Left colon (tissue), 2 donors: ENCODE measurements at places on chromosomes 2 and 18. TPM values are rescaled to one million over a fixed set of nuclear protein-coding genes. Genes with fewer than 3 reads are reported as not detected.

- no peak for DNase-seq
Measured at GRCh38 chr18:36718705-36719328, 110.0 kb downstream of the TPGS2 start.

DNA sequence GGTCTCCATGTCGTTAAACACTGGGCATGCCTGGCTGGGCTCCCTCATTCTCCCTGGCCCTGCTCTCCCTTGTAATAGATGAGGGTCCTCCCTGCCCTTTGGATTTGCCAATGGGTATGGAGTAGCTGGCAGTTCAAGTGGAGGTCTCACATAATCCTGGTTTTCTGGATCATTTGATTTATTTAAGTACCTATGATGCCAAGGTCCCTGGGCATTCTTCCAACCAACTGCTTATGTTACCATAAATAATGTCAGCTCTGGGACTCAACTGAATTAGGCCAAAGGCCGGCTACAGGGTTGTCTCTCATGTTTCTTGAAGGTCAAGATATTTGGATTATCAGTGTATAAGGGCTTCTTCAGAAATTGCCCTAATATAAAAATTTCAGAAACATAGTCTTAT is 104.9 kb upstream of the LYPD6 start:
- DNase-seq: no peak

DNA sequence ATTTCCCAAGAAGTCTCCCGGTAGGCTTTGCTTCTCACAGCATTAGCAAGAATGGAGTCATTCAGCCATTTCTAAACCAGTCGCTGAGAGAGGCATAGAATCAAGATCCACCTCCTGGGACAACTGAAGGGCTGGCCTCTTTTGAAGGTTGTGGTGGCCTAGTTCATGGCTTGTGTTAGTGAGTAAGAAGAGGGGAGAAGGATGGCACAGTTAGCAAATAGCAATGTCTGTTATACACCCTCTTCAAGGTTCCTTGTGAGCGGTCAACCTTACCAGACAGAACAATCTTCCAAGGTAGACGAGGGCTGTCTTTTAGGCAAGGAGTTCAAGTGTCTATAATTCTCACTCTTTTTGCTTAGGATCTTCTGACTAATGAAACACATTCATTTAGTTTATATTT is 35.4 kb upstream of the DNAH7 start:
- DNase-seq: no peak

- no peak for DNase-seq
Measured at GRCh38 chr2:203774760-203775159, 68.3 kb downstream of the CD28 start.

The PROKR1 gene
- total RNA-seq: not detected

DNA sequence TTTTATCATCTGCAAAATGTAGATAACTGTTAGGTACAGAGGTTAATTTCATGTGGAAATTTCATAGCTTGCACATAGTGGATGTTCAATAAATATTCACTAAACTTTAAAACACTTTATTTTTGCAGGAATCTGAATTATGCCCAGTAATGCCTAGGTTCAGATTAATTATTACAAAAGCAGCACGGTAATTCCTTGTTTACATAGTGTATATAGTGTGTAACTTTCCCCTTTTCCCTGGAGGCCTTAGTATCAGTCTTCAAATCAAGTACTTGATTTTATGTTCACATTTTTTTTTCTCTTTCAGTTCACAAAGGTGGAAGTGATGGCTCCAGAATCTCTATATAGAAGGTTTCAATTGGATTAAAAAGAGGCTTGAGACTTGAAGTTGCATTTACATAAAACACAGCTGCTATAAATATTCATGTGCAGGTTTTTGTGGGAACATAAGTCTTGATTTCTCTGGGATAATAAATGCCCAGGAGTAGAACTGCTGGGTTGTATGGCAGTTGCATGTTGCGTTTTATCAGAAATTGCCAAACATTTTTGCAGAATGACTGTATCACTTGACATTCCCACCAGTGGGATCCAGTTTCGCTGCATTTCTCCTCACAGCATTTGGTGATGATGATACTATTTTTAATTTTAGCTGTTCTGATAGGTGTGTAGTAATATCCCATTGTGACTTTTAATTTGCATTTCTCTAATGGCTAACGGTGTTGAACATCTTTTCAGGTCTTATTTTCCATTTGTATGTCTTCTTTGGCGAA is 27.6 kb upstream of the LGALSL start:
- no peak for DNase-seq

- DNase-seq: no peak
Measured at GRCh38 chr2:1538663-1539062, 125.4 kb downstream of the TPO start.

The MAP3K19 gene
- total RNA-seq: not detected

DNA sequence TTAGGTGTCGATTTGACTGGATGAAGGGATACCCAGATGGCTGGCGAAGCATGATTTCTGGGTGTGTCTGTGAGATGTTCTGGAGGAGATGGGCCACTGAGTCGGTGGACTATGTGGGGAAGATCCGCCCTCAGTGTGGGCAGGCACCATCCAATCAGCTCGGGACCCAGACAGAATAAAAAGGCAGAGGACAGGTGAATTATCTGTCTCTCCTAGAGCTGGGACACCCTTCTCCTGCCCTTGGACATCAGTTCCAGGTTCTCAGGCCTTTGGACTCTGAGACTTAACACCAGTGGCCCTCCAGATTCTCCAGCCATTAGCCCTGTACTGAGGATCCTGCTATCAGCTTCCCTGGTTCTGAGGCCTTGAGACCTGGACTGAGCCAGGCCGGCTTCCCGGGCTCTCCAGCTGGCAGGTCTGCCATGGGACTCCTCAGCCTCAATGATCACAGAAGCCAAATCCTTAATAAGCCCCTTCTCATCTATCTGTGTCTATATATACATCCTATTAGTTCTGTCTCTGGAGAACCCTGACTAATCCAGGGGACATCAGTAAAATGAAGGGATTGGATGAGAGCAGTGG is 11.7 kb downstream of the PROC start:
- DNase-seq: no peak

- DNase-seq: no peak
Measured at GRCh38 chr18:61544178-61544577, 210.9 kb downstream of the CDH20 start.

The CWC22 gene
- total RNA-seq: 12.3 TPM

DNA sequence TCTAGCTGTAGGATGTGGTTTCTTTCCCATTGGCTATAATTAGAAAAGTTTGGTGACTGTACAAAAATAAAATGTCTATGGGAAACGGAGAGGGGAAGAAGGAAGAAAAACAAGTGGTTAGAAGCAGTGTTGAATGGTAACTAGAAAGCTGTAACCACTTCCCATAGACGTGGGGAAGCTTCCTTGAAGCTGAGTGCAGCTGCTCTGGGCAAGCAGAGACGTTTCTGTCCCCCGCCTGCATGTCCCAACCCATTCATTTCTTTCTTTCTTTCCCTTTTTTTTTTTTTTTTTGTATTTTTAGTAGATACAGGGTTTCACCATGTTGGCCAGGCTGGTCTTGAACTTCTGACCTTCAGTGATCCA is 367.8 kb upstream of the HS6ST1 start:
- no peak for DNase-seq

DNA sequence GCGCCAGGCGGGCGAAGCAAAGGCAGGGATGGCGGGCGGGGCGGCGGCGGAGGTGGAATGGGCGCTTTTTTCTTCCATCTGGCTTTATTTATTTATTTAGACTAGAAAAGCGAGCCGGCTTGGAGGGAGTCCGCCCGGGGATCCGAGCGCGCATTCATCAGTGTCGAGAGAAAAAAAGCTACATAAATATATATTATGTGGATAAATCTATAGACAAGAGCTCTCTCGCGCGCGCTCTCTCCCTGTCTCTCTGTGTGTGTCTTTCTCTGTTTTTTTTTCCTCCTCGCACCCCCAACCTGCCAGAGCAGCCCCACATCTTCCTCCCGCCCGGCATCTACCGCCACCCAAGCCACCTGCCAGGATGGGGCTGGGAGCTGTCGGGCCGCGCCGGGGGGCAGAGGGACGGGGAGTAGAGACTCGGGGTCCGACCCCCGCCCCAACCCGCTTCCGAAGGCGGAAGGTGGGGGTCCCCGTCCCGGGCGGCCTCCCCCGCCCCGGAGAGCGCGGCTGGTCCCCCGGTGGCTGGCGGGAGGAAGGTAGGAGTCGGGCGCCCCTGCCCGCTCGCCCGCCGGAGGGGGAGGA is 972 bp upstream of the CELF4 start:
- no peak for DNase-seq

DNA sequence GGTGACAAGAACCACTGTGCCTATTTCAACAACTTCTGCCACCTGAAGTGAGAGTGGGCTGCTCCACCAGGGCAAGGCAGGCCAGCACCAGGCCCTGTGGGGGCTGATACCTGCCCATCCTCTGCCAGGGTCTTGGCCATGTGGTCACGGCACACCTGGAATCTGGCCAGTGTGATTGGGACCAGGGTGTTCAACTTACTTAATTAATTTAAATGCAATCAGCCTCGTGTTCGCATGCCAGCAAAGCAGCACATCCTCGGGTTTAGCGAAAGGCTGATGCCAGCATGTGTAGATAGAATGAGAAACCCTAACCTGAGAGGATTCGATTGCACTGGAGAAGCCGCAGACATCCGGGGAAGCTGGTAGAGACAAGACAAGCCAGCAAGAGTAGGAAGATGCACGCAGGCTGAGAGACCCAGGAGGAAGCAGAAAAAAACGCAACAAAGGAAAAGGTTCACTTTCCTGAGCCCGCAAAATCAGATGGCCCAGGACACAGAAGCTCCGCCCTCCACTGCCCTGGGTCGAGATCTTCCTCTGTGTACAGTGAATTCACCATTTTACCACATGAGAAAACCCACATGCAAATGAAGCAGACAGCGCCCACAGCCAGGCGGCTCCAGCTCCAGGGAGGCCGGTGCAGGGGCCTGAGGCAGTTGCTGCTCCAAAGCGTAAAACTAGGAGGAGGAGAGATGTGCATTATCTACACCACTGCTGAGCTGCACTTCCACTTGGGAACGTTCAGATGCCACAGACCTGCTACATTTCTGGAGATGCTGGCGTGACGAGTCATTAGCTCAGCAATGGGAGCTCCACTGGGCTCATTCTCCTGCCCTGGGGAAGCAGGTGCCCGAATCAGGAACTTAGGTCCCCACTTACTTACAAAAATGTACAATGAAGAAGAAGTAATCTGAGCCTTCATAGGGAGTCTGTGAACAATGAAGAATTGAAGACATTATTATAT is 92.1 kb downstream of the TMEM18 start:
- DNase-seq: no peak

DNA sequence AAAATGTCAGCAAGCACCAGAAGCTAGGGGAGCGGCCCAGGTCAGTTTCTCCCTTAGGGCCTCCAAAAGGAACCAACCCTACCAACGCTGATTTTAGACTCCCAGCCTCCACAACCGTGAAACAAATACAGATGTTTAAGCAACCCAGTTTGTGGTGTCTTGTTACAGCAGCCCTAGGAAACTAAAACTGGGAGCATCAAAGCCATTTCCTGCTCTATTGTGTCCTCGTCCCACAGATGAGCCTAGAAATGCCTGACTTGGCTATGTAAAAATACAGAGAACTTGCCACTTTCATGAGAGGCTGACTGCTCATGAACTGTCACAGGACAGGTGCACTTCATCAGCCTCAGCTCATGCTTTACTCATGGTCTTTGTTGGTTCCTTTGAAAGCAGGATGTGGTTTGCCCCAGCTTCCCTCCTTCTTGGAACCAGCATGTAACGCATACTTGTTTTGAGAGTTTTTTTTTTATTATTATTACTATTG is 97.6 kb upstream of the SLC39A10 start:
- DNase-seq: no peak

GRCh38 chr2:128568106-128568505 is 249.4 kb upstream of the HS6ST1 start:
- no peak for DNase-seq

DNA sequence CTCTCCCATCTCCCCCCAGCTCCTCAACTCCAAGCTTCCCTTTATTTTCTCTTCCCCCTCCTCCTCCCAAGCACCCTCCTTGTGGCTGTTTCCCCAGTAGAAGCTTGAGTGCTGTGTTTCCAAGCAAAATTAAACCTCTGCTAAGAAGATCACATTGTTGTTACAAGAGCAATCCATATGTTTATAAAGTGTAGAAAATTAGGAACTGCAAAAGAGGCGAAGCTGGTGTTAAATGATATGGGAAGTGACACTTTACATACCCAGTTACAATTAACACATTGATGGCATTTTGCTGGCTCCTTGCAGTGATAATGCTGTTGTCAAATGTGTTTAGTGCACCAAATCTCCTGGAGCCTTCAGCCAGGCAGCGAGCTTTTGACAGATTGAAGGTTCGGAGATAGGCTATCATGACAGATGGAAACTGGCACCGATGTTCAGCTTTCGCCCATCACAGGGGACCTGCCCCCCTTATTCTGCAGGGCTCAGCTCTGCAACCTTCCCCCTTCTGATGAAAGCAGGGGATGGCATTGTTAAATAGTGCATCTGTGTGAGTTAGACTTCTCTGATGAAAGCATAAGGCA is 259.8 kb upstream of the ATP5MC3 start:
- DNase-seq: no peak

DNA sequence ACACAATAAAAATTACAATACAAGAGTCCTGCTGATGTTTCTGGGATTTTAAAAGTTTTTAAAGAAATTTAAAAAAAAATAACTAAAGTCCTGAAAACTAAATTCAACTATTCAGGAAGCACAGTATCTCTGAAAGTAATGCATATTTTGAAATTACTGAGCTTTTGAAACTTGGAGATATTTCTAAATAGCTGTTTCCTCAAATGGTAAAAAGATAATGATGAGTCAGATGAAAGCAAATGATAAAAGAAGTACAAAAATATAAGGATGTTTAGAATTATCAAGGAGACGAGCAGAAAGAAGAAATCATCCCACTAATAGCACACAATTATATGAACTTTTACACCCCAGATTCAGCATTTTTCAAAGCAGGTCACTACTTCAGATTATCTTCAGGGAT is 90.2 kb upstream of the SLC25A52 start:
- no peak for DNase-seq

- DNase-seq: no peak
Measured at GRCh38 chr18:42113529-42114191, 158.6 kb downstream of the PIK3C3 start.

DNA sequence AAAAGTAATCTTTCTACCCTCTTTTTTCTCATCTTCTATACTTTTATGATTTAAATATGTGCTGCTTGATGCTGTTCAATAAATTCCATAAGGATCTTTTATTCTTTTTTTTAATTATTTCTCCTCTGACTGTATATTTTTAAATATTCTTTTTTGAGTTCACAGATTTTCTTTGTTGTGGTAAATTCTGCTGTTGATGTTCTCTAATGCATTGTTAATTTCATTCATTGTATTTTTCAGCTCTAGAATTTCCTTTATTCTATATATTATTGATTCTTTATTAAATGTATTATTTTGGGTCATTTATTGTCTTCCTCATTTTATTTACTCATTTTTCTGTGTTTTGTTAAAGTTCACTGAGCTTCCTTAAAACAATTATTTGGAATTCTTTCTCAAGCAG is 260.9 kb downstream of the ZNF804A start:
- DNase-seq: no peak
